ENCODE measurements at places on chromosomes 11 and 22. TPM values are rescaled to one million over a fixed set of nuclear protein-coding genes. Genes with fewer than 3 reads are reported as not detected.

Gene DDIAS
- 22.9 TPM for total RNA-seq

Gene LGR4
- total RNA-seq, result 61.8 TPM

Gene CALCA
- not detected for total RNA-seq

Gene MMP3
- total RNA-seq, result not detected

Gene OR51B4
- not detected for total RNA-seq

Gene KCNJ1
- total RNA-seq, result not detected

Gene VPREB1
- not detected for total RNA-seq

Gene LIPT2
- 6.2 TPM for total RNA-seq

Gene KRTAP5-2
- not detected for total RNA-seq

Gene ANO1
- 2.3 TPM for total RNA-seq

Gene ANGPTL5
- total RNA-seq, result not detected

Gene MAP6
- 0.21 TPM for total RNA-seq

Gene WNT11
- 1.1 TPM for total RNA-seq

Gene KIF18A
- 20.8 TPM for total RNA-seq

DNA sequence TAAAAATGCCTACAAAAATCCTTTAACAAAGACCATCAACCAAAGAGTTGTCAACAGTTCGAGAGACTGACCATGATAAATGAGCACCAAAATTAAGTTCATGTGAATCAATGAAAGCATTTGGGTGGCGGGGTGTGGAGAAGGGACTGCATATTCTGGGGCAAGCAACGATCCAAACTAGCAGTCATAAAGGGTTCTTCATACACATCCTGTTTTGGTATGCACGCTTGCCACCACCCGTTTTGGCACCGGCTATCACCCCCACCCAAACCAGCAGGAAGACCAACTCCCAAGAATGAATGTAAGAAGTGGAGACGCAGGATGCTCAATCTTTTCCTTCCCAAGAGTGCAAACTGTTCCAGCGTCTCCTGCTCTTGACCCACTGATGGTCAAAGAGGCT is 80.8 kb downstream of the SGSM3 start:
- no peak for DNase-seq

- no peak for DNase-seq
Measured at GRCh38 chr11:130964058-130964792, 47.9 kb upstream of the SNX19 start.

- no peak for DNase-seq
Measured at GRCh38 chr11:114607753-114608459, 12.3 kb upstream of the NXPE4 start.

GRCh38 chr11:130718120-130718519 is 198.2 kb downstream of the SNX19 start:
- DNase-seq, result no peak

DNA sequence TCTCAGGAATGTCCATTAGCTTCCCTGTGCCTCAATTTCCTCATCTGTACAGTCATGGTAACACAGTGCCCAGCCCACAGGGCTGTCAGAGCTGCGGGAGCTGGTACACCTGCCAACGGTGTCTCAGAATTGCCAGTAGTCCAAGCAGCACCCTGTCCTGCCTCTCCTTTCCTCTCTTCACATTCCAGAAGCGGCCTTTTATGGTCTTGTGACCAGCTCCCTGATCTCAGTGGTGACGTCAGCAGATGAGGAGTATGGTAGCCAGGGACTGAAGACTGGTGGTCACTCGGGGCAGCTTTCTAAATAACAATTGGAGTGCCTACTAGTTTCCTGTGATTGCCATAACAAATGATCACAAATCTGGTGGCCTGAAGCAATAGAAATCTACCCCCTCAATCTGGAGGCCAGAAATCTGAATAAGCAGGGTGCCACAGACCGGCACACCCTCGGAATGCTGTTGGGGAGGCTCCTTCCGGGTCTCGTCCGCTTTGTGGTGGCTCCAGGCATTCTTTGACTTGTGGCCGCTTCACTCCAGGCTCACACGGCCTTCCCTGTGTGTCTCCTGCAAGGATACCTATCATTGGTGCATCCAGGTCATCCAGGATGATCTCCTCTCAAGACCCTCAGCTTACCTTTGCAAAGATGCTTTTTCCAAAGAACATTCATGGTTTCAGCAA is 2.1 kb downstream of the FADD start:
- no peak for DNase-seq

- no peak for DNase-seq
Measured at GRCh38 chr11:102026959-102027358, 20.3 kb upstream of the CFAP300 start.

- no peak for DNase-seq
Measured at GRCh38 chr11:78217650-78218541, 29.2 kb downstream of the USP35 start.

- DNase-seq, result no peak
Measured at GRCh38 chr11:111870522-111870885, 877 bp downstream of the ALG9 start.

DNA sequence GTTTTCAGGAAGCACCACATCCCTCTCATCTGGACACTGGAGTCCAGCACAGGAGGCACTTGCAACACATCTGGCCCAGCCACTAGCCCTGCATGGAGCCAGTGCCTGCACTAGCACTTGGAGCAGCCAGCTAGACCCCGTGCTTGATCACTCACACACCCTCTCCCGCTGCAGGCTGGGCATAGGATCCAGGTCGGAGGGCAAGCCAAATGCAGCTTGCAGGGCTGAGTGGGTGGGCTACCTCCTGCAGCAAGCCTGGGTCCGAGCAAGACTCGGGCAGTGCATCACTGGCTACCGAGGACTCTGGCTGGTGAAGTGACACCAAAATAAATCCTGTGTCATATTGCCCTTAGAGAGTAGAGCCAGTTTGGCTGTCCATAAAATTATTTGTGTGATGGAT is 1795.4 kb downstream of the LRRC4C start:
- DNase-seq, result no peak

DNA sequence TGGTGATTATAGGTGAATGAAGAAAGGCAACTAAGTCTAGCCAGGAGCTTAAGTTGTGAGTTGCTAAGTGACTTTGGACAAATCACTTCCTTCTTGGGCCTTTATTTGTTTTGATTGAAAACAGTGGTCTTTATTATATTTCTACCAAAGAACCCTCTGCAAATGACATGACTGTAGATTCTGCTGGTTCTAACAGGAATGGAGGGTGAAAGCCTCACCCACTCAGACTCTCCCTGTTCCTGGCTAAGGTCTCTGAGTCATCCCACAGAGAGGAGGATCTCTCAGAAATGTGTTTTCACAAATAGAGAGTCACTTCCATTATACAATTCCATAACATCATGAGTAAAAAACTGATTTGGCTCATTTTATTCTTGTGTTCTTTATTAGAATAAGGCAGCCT is 583.9 kb upstream of the LRRC4C start:
- DNase-seq, result no peak

DNA sequence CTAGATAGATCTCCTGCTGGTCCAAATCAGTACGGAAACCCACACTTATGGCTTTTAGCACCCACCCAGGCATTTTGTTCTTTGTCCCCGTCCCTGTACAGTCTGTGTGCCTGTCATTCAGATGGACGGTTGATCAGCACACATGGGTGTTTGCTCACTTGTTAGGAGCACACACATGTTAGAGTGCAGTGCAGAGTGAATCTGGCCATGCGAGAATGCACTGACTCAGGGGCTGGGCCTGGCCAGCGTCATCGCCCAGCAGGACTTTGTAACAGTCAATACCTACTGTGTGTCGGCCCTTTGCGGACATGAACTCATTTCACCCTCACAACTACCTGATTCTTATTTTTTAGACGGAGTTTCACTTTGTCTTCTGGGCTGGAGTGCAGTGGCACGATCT is 3.4 kb downstream of the RPS6KA4 start:
- no peak for DNase-seq

GRCh38 chr11:118625036-118625690 is 17.7 kb downstream of the PHLDB1 start:
- DNase-seq, result no peak

- no peak for DNase-seq
Measured at GRCh38 chr22:29700900-29701154, 19.0 kb upstream of the CABP7 start.

GRCh38 chr11:86081455-86081854 is 12.6 kb upstream of the PICALM start:
- DNase-seq, result no peak

DNA sequence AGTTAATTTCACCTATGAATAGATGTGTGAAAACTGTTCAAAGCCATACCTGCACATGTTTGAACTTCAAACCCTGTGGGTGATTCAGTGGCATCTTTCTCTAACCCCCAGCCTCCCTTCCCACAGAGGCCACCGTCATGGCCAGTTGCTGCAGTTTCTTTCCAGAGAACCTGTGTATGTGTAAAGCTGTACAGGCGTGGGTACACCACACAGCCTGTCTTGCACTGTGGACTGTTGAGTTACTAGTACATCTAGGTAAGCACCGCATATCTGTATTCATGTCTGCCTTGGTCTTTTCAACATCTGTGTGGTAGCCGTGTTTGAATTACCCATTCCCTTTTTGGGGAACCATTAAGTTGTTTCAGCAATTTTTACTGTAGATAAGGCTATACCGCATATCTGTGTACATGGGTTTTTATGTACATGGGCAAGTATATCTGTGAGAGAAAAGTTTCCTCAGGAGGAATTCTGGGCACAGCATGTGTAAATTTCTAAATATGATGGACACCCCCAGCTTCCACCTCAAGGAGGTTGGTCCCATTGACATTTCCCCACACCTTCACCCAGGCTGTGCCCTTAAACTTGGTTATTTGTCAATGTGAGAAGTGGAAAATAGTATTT is 13.9 kb downstream of the NEAT1 start:
- DNase-seq, result no peak

DNA sequence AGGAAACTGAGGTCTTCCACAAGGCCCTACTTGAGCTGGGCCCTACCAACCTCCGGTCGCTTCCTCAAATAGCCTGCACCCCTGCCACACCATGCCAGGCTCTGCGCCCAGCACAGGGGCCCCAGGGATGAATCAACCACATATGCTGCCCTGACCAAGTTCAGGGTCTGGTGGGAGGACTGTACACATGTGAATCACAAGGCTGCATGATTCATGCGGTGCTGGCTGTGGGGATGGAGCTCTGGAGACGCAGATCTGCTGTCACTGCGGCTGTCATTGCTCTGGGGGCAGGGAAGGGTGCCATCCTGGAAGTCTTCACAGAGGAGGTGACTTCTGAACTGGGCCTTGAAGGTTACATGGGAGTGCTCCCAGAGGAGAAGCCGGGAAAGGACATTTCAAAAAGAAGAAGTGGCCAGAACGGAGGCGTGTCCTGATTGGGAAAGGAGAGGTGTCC is 21.5 kb downstream of the CYTH4 start:
- peak; percentile 75 for DNase-seq

- no peak for DNase-seq
Measured at GRCh38 chr11:121606354-121606753, 153.6 kb upstream of the SORL1-AS1 start.

- peak; percentile 22 for DNase-seq
Measured at GRCh38 chr11:93921695-93922468, 71.5 kb upstream of the VSTM5 start.

- DNase-seq, result no peak
Measured at GRCh38 chr11:3947061-3947460, 91.6 kb downstream of the STIM1 start.
